ENCODE measurements at places on chromosomes 2 and 18. TPM values are rescaled to one million over a fixed set of nuclear protein-coding genes. Genes with fewer than 3 reads are reported as not detected.

DNA sequence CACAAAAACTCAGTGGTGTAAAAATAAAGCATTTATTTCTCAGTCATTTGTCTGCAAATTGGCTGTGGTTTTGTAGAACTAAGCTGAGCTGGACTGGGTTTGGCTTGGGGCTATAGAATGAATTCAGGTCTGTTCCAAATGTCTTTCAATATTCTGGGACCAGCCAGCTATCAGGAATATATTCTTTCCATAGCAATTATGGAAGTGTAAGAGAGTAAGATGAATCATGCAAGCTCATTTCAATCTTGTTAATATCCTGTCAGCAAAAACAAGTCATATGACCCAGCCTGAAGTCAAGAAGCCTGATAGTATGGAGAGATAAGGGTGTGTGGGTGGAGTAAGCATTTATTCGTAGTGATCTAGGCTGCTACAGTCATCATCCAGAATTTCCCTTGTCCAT, 481.0 kb upstream of the CDH2 start:
- no peak overlapping the region for H3K4me3 ChIP-seq
- no peak for DNase-seq
- H3K4me1 ChIP-seq: no peaks in the 10 kb centered on the region
- no peak overlapping the region for H3K27ac ChIP-seq
- H3K36me3 ChIP-seq: no peaks in the 10 kb centered on the region

Gene EMILIN1
- total RNA-seq: 6.1 TPM

- no peaks in the 10 kb centered on the region for H3K36me3 ChIP-seq
- H3K27ac ChIP-seq: no peak overlapping the region
Observed at GRCh38 chr2:191218292-191218898, 26.8 kb upstream of the MYO1B start.

- no peak for DNase-seq
- H3K36me3 ChIP-seq: no peaks in the 10 kb centered on the region
- H3K27me3 ChIP-seq: no peaks in the 10 kb centered on the region
- H3K4me3 ChIP-seq: no peak overlapping the region
- no peak overlapping the region for H3K27ac ChIP-seq
Observed at GRCh38 chr2:160460333-160460731, 33.3 kb downstream of the RBMS1 start.

- H3K27ac ChIP-seq: no peak overlapping the region
- no peaks in the 10 kb centered on the region for H3K36me3 ChIP-seq
- no peaks in the 10 kb centered on the region for H3K27me3 ChIP-seq
- peak; percentile 57 for DNase-seq
- H3K4me3 ChIP-seq: no peak overlapping the region
Observed at GRCh38 chr2:238160206-238161129, 1.7 kb downstream of the ERFE start.

- H3K27ac ChIP-seq: peak overlapping the region; percentile 100
- peaks cover 61% of the 10 kb centered on the region for H3K36me3 ChIP-seq
- peak overlapping the region; percentile 98 for H3K4me3 ChIP-seq
- DNase-seq: no peak
- H3K4me1 ChIP-seq: peaks cover 20% of the 10 kb centered on the region
Observed at GRCh38 chr2:27212626-27213471, 781 bp upstream of the SLC5A6 start.
